LHCN-M2 (cell line): ENCODE measurements at places on chromosomes 1 and 21. TPM values are rescaled to one million over a fixed set of nuclear protein-coding genes. Genes with fewer than 3 reads are reported as not detected.

The TMEM59 gene
- total RNA-seq, result 247 and 269 TPM in 2 replicates

The CCDC181 gene
- total RNA-seq, result 1.4 and 2.7 TPM in 2 replicates

The DIRAS3 gene
- 16.2 and 25.7 TPM in 2 replicates for total RNA-seq

The IL20 gene
- not detected in 2 replicates for total RNA-seq

The HFM1 gene
- 0.06 and 0.13 TPM in 2 replicates for total RNA-seq

DNA sequence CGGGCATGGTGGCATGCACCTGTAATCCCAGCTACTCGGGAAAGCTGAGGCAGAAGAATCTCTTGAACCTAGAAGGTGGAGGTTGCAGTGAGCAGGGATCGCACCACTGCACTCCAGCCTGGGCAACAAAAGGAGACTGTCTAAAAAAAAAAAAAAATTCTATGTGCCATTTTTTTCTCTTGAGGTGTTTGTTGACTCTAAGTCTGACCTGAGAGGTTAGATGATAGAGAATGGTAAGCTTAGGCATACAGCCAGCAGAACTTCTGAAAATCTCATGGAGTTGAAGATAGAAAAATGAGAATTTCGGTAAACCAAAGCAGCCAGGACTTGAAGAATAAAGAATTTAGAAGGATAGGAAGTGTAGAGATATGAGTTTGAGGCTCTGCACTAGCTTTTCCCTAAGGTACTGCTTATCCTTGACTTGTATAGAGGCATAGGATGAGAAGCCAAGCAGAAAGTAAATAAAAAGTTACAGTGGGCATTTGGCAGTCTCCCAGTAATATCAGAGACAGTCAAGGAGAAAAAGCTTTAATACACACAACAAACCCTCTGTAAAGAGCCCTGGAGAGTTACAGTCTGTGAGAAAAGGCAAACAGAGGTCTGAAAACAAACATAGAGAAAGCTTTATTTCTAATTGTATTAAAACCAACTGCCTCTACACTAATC is 24.3 kb downstream of the F13B start:
- DNase-seq, result no peak

DNA sequence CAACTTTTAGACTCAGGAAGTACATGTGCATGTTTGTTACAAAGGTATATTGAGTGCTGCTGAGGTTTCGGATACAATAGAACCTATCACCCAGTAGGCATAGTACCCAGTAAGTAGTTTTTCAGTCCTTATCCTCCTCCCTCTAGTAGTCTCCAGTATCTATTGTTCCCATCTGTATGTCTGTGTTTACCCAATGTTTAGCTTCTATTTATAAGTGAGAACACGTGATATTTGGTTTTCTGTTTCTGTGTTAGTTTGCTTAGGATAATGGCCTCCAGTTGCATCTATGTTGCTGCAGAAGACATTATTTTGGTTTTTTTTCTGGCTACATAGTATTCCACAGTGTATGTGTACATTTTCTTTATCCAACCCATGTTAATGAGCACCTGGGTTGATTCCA is 47.2 kb upstream of the TSNAX start:
- DNase-seq, result no peak

GRCh38 chr1:221711063-221711577 is 30.8 kb downstream of the DUSP10 start:
- no peak for DNase-seq

GRCh38 chr1:67639361-67639760 is 45.6 kb upstream of the GADD45A start:
- DNase-seq, result no peak

GRCh38 chr1:2918441-2918840 is 102.8 kb upstream of the ACTRT2 start:
- no peak for DNase-seq

DNA sequence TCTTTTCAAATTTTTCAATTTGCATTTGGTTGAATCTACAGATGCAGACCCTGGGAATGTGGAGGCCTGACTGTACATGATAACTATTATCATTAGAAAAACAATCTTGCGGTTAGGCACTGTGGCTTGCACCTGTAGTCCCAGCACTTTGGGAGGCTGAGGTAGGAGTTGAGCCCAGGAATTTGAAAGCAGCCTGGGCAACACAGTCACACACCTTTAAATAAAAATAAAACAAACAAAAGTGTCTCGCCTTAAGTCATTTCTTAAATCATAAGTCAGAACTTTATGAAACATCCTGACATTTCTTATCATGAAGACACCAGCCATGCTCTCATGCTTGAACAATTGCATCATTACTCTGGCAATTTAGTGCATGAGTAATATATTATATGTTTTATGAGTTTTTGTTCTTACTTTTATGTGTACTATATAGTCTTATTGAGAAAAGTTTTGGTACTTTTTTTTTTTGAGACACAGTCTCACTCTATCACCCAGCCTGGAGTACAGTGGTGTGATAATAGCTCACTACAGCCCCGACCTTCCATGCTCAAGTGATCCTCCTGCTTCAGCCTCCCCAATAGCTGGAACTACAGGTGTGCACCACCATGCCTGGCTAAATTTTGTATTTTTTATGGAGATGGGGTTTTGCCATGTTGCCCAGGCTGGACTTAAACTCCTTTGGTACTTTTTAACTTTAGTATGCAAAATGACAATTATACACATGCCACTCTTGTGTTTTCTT is 7.8 kb downstream of the TBX19 start:
- DNase-seq, result no peak

DNA sequence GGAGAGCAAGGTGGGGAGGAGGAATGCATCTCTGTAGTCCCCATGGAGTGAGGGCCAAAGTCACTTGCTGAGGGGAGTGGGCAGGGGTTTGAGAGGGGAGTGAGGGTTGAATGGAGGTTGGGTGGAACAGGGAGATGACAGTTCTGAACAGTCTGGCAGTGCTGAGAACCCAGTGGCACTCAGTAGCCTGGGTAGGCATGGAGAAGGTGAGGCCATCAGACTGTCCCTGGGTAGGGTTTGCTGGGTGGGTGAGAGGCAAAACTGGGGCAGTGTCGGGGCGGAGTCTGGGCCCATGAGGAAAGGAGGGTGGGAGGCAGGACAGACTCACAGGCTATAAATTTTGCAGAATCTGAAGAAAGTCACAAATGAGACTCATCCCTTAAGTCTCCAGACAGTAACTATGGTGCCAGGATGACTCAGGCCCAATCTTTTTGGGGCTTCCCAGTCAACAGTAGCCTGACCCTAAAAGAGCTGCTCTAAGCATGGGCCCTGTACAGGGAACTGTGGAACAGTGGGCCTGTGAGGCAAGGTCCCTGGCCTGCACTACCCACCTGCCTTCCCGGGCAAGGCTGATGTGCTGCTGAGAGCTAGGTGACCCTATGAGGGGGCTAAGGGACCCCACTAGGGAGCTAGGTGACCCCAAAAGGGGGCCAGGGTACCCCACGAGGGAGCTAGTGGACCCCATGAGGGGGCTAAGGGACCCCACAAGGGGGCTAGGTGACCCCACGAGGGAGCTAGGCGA is 51.0 kb upstream of the DMRTB1 start:
- no peak for DNase-seq

GRCh38 chr21:38416791-38417190 is 81.5 kb downstream of the ERG start:
- no peak for DNase-seq
